ENCODE measurements at places on chromosomes 4 and X. TPM values are rescaled to one million over a fixed set of nuclear protein-coding genes. Genes with fewer than 3 reads are reported as not detected.

- peaks cover 31% of the 10 kb centered on the region for H3K36me3 ChIP-seq
- peaks cover 40% of the 10 kb centered on the region for H3K4me1 ChIP-seq
- peak overlapping the region; percentile 92 for H3K4me3 ChIP-seq
- H3K27me3 ChIP-seq, result no peaks in the 10 kb centered on the region
Observed at GRCh38 chr4:142405021-142405694, 440.9 kb downstream of the INPP4B start.

DNA sequence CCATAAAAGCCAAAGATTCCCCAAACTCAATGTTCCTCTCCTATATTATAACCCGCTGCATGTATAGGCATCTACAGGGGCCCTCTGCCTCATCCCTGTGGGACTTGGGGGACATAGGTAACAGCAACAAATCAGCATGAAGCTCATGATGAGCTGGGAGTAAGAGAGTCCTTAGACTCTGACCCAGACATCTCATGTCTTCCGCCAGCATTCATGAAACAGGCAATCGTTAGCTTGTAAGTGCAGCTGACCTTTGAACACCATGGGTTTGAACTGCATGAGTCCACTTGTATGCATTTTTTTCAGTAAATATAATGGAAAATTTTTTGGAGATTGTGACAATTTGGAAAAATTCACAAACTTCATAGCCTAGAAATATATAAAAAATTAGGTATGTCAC, 10.4 kb upstream of the SCOC start:
- DNase-seq, result no peak
- no peak overlapping the region for H3K27ac ChIP-seq
- no peaks in the 10 kb centered on the region for H3K4me1 ChIP-seq
- H3K27me3 ChIP-seq, result peaks cover 3% of the 10 kb centered on the region

Gene EDA2R
- 1.1 TPM for total RNA-seq

Gene TCEAL7
- total RNA-seq, result not detected

Gene FGB
- not detected for total RNA-seq

Data from activated CD4-positive, alpha-beta memory T cell treated with anti-CD3 and anti-CD28 coated beads for 36 hours (primary cell).